T-helper 22 cell (primary cell): ENCODE measurements at places on chromosomes 12 and 14.

DNA sequence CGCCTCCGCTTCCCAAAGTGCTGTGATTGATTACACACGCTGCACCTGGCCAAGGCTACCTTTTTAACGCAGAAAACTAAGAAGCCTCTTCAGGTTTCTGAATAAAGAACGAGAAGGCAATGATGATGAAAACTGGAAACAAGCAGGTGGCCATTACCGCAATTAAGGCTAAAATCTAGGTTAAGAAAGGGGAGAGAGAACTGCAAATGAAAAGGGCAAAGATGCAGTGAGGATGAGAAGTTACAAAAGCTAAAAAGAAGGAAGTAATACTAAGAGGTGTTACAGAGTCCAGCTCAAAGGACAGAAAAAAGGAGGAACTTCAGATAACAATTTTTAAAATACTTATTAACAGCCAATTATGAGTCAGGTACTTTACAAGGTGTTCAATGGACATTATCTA lies 79.7 kb downstream of the DUSP16 start:
- DNase-seq: no peak

- no peak for DNase-seq
These were observed 190.2 kb upstream of the AMIGO2 start for GRCh38 chr12:47269916-47270315.

GRCh38 chr14:103530831-103531230 lies 1.8 kb downstream of the TRMT61A start:
- no peak for DNase-seq

DNA sequence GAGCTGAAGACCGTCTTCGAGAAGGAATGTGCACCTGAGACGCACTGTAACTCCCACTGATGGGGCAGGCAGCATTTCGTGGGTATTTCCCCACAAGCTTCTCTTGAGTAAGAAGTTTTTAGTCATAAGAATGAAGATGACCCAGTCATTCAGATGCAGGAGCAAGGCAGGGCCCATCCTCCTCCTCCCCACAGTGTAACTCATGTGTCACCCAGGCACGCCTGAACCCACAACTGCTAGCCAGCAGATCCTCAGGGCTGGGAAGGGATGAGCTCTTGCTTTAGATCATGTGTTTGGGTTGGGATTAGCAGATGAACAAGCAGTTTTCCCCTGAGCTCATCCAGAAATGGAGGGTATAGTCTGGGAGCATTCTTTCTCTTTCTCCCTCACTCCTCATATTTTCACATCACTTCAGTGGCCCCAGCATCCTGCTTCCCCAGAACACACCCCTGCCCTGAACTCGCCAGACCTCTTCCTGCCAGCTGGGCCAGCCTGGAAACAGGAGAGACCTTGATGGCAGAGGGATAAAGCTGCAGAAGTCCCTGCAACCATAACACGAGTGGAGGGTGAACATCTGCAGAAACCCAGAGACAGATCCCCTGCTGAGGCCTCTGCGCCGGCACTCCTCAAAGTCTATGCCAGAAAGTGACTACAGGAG lies 73.3 kb downstream of the B4GALNT3 start:
- no peak for DNase-seq

GRCh38 chr12:103819312-103819711 lies 21.7 kb downstream of the NT5DC3 start:
- DNase-seq: no peak

- DNase-seq: no peak
These were observed 187.2 kb downstream of the TTC8 start for GRCh38 chr14:89011355-89012281.

DNA sequence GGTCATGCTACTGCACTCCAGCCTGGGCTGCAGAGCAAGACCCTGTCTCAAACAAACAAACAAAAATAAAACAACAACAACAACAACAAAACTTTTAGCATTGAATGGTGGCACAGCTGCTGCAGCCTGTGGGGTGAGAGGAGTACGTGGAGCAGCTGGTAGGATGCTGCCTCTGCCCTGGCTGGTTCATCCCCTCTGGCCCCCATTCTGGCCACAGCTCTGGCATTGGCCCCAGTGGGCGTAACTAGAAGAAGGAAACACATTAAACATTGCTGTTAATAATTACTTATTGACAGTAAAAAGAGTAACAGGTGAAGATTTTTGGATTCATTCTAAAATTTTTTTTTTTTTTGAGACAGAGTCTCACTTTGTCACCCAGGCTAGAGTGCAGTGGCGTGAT lies 28.8 kb upstream of the C2CD5 start:
- DNase-seq: no peak

DNA sequence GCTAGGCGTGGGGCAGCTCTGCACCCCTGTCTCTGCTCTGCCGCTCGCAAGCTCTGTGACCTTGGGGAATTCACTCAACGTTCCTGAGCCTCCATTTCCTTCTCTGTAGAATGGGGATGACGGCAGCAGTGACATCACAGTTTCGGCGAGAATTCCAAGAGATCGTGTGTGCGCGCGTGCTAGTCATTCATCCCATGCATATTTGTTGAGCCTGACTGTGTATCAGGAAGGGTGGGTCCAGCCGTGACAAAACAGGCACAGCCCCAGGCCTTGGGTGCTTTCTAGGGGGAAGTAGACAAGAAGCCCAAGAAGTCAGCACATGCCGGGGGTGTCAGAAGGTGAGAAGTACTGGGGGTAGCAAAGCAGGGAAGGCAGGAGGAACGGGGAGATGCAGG lies 145.6 kb upstream of the NCOR2 start:
- DNase-seq: no peak

DNA sequence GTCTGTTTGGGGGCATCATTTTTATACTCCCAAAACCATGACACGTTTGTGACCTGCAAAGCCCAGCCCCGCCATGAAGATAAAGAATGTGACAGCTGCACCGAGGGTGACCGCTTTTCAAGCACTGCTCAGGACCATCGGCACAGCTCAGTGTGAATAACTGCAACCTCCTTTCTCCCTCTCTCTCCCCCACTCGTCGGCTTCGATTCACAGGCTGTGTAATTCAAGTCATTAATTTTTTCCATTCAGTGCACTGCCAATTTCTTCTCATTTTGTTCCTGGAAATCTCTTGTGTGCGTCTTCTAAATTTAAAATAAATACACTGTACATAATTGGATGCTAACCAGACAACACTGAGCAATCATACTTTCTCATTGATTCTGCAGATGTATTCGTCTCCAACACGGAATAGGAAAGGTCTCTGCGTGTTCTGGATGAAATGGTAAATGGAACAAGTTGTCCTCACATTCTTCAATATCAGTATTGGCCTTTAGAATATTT lies 260.8 kb downstream of the TTC8 start:
- no peak for DNase-seq

DNA sequence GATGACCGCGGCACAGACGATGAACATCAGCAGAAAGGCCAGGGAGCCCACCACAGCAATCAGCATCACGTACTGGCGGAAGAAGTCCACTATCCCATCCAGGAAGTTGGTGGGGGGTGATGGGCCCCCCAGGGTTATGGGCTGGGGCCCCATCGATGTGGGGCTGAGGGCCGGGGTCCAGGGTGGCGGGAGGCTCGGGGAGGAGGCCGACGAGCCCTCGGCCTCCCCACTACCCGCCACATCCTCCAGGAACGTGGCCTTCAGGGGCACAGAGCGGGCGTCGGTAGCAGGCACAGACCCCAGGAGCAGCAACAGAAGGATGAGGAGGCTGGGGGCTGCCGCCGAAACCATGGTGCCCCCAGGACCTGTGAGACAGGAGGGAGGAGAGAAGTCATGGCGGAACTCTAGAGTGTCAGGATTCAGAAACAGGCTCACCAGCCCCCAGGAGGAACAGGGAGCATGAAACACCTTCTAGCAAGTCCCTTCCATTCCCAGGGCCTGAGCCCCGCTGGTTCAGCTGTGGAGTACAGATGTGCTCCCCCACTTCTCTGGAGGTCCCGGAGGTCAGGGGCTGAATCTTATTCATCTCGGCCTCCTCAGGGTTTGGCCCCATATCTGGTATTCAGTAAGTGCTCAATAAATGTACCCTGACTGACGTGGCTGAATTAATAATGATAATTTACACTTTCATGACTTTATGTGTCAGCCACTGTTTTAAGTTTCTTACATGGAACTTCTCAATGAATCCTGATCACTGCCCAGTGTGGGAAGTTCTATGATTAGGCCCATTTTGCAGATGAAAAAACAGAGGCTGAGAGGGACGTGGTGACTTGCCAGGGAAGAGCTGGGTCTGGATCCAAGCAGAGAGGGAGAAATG lies 5.6 kb downstream of the TMEM119 start:
- DNase-seq: no peak

- no peak for DNase-seq
These were observed 11.6 kb downstream of the SMIM41 start for GRCh38 chr12:52091061-52091460.

- no peak for DNase-seq
These were observed at the start of gene ALX1 for GRCh38 chr12:85280165-85280983. Gene ALX1 (plus strand): TSS chr12:85280220. CDS start chr12:85280262, 42 bp downstream.
